ENCODE measurements at places on chromosomes 2 and 18.

- no peak for DNase-seq
These were observed 48.6 kb downstream of the NRP2 start for GRCh38 chr2:205730701-205731582.

DNA sequence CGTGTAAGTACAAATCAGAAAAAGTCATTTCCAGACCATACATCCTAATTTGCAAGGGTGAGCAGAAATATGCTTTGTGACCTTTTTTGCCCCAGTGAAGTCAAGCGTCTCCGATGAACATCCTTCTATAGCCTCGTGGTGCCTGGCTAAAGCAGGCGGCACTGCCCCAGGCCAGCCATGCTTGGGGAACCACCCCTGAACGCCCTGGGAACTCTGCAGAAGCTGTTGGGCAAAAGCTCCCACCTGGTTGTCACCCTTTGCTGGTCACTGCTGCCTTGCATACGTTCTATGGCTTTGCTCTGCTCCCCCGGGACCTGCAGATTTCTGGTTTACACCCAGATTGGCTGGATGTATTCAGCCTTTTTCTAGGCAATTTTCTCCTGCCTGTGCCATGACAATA lies 256.4 kb downstream of the SS18 start:
- DNase-seq, result no peak

GRCh38 chr2:66301767-66302140 lies 133.2 kb upstream of the MEIS1 start:
- no peak for DNase-seq

DNA sequence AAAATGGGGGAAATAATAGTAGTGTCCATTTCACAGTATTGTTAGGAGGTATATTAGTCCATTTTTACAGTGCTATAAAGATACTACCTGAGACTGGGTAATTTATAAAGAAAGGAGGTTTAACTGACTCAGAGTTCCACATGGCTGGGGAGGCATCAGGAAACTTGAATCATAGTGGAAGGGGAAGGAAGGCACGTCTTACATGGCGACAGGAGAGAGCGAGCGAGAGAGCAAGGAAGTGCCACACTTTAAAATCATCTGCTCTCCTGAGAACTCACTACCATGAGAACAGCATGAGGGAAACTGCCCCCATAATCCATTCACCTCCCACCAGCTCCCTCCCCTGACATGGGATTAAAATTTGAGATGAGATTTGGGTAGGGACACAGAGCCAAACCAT lies 23.4 kb downstream of the MGAT5 start:
- no peak for DNase-seq
